Stimulated activated naive CD4-positive, alpha-beta T cell (primary cell): ENCODE measurements at places on chromosomes 2 and 18.

DNA sequence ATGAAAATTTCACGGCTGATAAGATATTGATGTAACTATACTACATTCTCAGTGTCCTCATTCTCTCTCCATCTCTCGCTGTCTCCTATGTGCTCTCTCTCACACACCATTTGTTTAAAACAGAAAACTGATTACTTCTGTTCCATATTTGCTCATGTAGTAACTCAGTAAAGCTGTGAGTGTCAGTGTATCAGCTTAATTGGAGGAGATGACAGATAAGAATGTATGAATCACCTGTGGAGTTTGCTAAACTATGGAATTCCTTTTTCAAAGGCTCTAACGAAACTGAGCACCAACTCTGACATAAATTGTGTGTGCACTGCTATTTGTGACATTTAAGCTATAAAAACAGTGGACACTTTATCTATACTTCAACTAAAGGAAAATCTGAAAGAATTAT, 1080.0 kb downstream of the DSC3 start:
- no peak for DNase-seq

DNA sequence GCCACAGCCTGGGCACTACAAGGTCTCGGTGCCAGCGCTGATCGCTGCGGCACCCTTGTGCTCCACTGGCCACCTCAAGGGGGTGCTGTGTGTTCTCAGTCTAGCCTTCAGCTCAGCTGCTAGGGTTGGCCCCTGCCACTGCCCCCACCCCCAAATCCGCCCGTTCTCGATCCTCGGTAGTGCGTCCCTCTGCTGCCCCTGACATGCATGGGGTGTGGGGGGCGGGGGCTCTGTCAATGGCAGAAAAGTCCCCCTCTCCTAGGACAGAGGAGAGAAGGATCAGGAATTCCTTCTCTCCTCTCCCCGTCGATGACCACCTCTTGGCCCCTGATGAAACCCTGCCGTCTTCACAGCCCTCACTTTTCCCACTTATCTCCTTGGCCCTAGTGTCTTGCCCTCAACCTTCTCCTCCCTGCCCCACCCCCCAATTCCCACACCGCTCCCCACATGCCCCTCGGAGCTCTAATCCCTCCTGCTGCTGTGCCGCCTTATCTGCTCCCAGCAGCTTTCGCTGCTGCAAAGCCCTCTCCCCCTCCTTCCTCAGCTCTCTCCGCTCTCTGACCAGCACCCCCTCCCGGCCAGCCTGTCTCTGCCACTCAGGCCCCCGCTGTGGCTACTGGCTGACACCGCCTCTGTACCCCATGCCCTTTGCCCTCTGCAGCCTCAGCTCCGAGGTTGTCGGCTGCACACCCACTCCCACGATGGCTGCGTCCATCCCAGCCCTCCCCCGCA, 4.3 kb upstream of the ASIC4 start:
- DNase-seq = peak; percentile 45

- DNase-seq = no peak
Observed at GRCh38 chr2:16325016-16325975, 340.3 kb downstream of the CYRIA start.

GRCh38 chr2:218746470-218746795, 35.5 kb upstream of the CYP27A1 start:
- no peak for DNase-seq

DNA sequence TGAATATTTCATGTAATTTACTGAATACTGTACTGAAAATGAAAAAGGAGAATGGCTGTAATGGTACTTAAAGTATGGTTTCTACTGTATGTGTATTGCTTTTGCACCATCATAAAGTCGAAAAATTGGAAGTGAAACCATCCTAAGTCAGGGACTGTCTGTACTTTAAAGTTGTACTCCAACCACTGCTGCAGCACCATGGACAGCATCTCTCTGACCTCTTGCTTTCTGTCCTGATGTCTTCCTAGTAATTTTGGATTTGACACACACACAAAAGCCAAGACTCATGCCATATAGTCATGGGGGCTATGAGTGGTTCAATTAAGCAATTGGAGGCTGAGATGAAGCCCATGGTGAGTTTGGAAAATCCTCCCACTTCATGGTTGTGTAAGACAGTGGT, 256.3 kb upstream of the PKDCC start:
- no peak for DNase-seq

DNA sequence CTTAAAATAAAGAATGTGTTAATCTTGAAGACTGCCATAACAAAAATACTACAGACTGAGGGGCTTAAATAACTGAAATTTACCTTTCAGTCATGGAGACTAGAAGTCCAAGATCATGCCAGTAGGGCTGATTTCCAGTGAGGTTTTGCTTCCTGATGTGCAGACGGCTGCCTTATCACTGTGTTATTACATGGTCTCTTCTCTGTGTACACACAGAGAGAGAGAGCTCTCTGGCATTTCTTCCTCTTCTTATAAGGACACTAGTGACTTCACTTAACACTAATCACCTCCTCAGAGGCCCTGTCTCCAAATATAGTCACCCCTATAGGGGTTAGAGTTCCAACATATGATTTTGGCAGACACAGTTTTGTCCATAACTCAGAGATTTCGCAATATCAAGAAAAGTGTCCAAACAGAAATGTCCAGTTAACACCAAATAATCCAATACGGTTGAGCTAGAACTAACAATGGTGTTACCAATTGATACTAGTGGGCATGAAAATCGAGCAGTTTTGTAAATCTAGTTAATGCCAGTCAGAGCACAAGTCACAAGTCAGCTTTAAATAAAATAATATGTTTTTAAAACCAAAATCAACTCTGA, 399.8 kb downstream of the ADCYAP1 start:
- DNase-seq = no peak

DNA sequence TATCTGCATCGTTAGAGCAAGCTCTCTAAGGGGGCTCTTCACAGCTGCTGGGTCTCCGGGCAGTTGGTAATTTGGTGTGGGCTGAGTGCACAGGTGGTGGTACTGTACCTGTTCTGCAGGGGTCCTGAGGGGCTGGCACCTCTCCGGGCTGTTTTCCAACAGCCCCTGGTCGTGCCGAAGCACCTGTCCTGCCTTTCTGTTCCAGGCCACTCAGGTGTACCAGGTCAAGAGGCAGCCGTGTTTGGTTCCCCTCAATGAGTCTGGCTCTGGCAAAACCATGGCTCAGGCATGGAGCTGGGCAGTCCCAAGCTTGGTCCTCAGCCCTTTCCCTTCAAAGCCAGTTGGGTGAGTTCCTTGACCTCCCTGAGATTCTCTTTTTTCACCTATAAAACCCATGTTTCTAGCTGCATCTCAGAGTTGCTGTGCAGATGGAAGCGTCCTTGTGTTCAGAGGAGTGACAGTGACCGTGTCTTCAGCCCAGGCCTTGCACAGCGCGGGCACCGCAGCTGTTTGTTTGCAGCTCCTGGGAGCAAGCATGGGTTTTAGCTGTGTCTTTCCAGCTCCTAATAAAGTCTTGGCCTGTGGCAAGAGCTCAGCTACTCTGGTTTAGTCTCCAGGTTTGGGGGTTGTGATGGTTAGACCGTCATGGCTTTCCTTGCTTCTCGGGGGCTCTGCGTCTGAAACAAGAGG, 110.9 kb downstream of the GLI2 start:
- DNase-seq = no peak

- no peak for DNase-seq
Observed at GRCh38 chr18:35818353-35818667, 154.2 kb upstream of the RMP24 start.

DNA sequence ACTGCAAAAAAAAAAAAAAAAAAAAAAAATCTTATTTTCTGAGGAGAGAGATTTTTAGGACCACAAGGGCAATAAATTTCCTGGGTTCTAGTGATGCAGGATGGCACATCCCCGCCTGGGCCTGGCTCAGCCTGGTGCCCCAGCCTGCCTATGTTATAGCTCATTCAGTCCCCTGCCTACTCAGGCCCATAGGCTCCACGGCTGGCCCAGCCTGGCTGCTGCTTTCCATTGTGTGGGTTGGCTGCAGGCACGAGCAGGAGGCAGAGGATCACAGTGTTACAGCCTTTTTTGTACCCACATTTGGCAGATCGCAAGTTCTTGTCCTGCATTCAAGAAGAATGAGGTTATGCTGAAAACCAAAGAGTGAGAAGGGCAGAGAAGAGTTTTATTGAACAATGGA, 2.8 kb upstream of the SULT6B1 start:
- no peak for DNase-seq

DNA sequence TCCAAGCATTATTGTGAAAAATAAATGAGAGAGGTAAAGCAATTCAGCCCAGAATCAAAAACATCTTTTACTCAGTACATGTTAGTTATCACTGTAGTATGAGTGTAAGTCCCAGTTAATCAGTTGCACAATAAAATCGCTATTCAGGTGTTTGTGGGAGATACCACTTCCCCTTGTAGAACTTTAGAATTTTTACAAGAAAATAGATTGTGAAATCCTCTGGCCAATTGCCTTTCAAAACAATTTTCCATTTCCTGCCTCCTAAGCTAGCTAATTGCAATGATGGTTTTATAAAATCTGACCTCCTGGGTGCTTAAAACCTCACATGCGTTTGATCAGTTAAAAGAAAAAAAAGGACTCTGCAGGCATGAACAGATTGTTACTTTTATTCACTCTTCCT, 332.5 kb downstream of the PID1 start:
- no peak for DNase-seq

DNA sequence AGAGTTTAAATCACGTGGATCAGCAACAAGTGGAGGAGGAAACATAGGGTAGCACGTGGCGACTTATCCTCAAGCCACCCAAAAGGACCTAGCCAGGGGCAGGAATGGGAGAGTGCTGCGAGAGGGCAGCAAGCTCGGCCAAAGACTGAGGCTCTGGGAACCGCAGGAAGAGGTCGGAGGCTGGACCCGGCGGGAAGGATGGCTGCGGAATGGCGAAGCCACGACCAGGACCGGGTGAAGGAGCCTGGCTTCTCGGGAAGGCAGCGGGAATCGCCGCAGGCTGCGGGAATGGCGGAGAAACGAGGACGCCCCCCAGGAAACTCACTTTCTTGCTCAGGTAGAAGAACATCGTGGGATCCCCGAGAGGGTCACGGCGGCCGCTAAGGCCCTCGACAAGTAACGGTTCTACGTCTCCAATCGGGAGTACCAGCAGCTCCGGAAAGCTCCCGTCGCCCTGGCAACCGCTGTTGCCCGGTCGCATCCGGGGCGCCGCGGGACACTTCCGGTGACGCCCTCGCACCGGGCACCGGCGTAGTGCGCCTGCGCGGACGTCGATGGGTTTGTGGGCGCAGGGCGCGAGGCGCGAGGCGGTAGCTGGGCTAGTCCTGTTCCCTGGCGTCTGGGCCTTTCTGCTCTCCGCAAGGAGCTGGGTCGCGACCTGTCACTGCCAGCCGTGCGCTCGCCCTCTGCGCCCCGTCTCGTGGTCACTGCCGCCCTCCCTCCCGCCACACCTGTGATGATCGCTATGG, at the start of gene WDR35:
WDR35 (minus strand) TSS at position 439 of the 749 bp plus-strand sequence; CDS start at position 349, 90 bp downstream.
- peak; percentile 85 for DNase-seq

GRCh38 chr2:167492486-167492885, 604.2 kb downstream of the XIRP2 start:
- no peak for DNase-seq

DNA sequence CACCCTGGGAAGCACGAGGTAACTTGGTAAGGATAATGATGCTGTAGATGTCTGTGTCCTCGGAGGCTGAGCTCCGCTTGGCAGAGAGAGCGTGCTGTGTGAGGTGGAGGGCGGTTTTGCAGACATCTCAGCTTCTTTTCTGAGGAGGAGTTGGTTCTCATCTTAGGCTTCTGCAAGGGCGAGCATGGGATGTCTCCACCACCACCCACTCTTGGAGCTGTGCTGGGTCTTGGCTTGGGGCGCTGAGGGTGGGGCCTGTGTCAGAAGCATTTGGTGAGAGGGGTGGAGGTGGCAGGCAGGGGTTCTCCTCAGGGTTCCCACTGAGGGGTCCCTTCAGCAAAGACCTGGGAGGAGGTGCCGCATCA, 9.2 kb downstream of the OXER1 start:
- no peak for DNase-seq

GRCh38 chr18:13804305-13804704, 19.6 kb upstream of the MC5R start:
- no peak for DNase-seq

GRCh38 chr18:32891797-32892196, 119.0 kb upstream of the KLHL14 start:
- no peak for DNase-seq

GRCh38 chr2:11676640-11677039, 6.6 kb upstream of the NTSR2 start:
- no peak for DNase-seq

DNA sequence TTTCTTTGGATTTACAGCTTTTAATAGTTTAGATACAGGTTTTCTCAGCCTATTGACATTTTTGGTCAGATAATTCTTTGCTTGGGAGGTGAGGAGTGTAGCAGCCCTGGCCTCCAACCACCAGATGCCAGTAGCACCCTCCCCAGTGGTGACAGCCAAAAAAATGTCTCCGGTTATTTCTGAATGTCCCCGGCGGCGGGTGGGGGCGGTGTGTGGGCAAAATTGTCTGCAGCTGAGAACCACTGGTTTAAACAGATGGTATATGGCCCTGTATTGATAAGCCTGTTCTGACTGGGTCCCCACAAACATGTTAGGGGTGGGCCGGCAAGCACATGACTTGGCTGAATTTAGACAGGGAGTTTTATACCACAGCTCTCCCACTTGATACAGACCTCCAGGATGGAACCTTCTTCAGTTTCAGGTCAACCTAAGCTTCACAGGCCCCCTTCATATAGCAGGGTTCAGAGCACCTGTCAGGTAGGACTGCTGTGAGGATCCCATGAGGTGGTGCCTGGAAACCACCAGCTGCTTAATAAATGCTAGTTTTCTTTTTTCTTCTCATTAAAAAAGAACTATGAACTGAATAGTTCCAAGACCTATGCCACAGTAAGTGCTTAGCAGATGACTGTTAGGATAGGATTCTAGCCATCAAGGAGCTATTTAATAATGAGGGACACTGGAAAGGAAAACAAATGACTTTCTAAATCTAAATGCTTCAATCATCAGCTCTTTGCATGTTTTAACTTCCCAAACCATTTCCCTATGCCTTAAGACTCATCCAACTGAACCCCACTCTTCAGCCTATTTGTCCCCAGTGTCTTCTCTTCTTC, 18.1 kb downstream of the LPIN2 start:
- peak; percentile 78 for DNase-seq

GRCh38 chr2:110674620-110675555, 3.0 kb downstream of the BUB1 start:
- no peak for DNase-seq

- no peak for DNase-seq
Observed at GRCh38 chr2:219444566-219445091, 10.0 kb downstream of the SPEG start.
